ENCODE measurements at places on chromosomes 13 and 19.

GRCh38 chr13:79451500-79451962, 29.4 kb upstream of the NDFIP2 start:
- peak; percentile 68 for DNase-seq

DNA sequence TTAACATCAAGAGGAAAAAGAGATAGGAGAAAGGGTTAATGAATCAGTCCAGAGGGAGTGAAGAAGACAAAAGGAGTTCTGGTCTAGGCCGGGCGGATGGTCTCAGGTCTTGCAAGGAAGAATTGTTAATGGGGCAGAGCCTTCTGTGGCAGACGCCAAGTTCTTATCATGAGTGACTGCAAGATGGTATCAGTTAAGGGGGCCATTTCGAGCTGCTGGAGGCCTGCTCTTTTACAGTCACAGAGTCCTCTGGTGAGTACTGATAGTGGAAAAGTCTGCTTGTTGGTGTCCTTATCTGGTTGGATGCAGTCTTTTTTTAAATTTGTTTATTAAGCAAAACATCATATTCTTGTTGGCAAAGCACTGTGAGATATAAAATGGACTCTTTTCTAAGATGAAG, 590.9 kb upstream of the SGCG start:
- DNase-seq, result no peak

DNA sequence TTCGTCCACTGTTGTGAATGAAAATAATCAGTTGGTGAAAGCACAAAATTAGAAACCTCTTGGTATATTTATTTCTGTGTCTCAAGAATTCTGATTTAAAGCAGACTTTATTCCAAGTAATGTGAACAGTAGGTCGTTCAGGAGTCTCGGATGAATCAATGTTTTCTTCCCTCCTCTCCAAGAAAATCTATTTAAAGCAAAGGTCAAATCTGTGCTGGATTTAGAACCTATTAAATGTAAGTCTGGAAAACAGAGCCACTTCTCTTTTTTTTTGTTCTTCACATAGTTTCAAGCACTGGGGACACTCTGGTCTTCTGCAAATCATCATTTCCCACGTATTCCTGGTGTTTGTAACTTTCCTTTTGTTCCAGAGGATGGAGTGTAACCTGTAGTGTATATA, 312.7 kb downstream of the ATP8A2 start:
- no peak for DNase-seq

DNA sequence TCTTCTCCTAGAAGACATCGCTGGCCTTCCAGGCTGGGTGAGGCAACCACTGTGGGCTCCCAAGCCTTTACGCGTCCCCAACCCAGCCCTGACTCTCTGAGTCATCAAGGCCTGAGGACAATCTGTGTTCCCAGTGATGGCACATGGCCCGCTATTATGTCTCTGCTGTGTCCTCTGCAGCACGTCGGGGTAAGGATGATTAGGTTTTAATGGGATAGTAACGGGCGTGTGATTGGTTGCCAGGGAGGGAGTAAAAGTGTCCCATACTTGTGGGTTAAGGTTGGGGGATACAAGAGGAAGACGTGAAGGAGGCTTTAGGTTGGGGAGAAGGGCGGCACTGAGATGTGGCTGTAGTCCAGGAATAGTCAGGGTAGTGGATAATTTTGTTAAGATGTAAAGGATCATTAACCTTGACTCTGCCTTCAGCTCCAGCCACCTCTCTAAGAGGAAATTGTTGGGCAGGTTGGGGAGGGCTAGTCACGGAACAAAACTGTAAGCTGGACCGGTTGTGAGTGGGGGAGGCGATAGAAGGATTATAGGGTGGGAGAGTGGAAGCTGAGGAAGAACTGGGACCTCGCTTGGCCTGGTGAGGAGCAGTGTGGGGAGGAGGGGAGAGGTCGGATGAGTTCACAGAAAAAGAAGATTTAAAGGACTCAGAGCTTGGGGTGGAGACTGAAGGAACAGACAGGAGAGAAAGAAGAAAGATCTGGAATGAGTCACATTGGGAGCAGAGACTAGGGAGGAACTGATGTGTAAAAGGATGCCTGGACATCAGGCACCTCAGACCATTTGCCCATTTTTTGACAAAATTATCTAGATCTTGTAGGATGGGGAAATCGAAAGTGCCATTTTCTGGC, 27.9 kb upstream of the IGFL1 start:
- DNase-seq, result no peak

DNA sequence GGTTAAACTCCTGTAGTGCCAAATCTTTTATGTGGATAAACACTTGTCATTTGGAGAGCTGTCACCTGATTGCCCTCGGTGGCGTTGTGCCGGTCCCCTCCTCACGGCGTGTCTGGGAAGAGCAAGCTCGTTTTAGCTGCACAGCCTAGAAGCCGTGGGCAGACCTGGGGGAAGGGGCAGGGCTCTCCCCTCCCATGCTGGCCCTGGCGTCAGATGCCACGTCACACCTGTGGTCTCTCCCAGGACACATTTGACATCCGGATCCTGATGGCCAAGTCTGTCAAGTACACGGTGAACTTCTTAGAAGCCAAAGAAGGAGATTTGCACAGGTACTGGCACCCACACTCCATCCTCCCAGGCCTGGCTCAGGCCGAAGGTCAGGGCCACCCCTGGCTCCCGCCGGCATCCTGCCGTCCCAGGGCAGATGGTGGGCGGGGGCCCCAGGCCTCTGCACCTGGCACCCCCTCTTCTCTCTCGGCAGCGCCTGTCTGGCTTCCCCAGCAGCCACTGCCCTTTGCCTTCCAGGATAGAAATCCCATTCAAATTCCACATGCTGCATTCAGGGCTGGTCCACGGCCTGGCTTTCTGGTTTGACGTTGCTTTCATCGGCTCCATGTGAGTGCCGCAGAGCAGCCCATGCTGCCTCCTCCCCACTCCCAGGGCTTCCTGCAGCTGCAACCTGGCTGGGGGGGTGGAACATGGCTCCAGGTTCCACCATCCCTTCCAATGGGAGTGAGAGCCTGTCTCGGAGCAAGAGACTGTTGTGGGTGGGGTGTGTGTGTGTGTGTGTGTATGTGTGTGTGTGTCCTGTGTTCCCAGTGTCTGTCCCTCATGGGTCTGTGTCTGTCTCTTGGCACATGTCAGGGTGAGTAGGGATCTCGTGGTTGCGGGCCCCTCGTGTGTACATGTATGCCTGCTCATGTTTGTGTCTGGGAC, 8.8 kb downstream of the YIPF2 start:
- no peak for DNase-seq

DNA sequence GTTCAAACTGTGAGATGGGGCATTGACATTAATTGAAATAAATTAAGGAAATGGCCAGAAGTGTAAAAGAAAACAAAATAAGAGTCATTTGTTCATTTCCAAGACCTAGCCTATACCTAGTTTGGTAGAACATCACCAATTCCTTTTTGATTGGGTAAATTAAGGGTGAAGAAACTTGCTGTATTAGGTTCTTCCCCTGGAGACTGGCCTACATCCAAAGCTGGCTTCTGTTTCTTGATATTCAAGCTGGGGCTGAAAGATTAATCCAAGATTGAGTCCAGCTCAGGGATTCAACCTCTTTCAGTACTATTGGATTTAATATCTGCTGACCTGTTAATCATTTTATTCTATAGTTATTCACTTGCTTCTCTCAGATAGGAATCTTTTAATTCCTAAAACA, 183.2 kb downstream of the GPC6 start:
- DNase-seq, result no peak

DNA sequence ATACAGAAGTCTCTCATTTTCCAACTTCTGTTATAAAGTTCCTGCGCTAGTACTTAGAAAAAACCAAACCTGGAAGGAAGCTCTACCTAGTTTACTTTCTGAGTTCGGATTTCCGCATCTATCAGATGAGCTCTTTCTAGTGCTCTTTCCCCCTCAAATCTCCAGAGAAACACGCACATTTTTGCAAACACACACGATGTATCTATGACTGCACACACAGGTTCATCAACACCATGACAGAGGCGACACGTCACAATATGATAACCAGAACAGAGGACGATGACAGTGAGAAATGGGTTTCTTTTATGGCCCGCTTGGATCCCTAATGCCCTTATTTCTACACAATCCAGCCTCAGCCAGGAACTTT, 629 bp upstream of the LRRC63 start:
- DNase-seq, result no peak

DNA sequence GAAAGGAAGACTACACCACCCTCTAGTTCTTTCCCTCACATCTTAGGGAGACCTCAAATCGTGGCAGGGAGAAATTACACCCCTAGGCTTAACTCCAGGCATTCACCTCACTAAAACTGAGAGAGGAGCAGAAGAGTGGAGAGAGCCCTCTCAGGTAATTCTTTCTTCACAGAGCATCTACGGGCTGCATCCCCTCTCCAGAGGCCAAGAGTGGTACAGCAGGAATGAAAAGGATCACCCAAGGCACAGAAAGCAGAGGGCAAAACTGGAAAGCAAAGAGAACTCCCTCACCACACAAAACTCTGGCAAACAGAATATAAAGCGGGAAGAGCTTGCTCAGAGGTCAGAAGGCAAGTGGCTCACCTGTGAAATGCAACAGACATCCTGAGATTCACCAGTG, 661.2 kb downstream of the TBC1D4 start:
- no peak for DNase-seq

GRCh38 chr19:7188698-7189629, 105.2 kb downstream of the INSR start:
- DNase-seq, result no peak

DNA sequence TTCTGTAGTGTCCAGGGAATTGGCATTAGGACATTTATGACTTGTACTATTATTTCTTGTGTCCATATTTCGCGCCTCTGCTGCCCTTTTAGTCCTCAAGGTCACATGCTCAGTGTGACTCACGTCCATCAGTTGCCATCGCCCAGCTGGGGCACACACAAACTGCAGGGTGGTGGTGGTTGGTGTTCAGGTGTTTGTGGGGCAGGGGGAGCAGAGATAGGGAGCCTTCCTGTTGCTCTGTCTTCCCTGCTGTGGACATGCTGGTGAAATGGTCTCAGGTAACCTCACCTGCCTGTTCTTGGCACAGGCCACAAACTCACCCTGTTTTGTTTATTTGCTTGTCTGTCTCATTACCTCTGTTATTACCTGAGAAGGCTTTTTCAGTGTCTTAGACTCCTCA, 22.4 kb downstream of the PRR12 start:
- DNase-seq, result peak; percentile 53

DNA sequence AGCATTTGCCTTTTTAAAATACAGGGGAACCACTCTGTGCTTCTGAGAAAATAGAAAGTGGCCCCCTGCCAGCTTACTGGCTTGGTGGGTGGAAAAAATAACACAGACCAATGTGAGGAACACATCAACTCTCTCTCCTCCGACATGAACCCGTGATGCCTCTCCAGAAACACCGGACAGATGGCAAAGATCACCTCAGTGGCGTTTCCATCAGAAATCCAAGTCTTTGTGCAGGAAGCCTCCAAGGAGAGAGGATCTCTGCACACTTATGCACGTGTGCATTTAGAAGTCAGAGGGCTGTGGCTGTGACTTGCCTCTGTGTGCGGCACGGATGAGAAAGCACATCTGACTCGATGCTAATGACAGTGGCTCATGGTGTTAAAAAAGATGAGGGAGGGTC, 112.3 kb upstream of the KLF12 start:
- no peak for DNase-seq

- DNase-seq, result no peak
These were observed 330.2 kb downstream of the MZT1 start for GRCh38 chr13:72397265-72397664.

GRCh38 chr13:20428666-20429644, 96.7 kb downstream of the CRYL1 start:
- no peak for DNase-seq

GRCh38 chr13:60035874-60036273, 127.9 kb downstream of the DIAPH3 start:
- no peak for DNase-seq

- no peak for DNase-seq
These were observed 507.5 kb downstream of the MYO16 start for GRCh38 chr13:109136873-109137272.

DNA sequence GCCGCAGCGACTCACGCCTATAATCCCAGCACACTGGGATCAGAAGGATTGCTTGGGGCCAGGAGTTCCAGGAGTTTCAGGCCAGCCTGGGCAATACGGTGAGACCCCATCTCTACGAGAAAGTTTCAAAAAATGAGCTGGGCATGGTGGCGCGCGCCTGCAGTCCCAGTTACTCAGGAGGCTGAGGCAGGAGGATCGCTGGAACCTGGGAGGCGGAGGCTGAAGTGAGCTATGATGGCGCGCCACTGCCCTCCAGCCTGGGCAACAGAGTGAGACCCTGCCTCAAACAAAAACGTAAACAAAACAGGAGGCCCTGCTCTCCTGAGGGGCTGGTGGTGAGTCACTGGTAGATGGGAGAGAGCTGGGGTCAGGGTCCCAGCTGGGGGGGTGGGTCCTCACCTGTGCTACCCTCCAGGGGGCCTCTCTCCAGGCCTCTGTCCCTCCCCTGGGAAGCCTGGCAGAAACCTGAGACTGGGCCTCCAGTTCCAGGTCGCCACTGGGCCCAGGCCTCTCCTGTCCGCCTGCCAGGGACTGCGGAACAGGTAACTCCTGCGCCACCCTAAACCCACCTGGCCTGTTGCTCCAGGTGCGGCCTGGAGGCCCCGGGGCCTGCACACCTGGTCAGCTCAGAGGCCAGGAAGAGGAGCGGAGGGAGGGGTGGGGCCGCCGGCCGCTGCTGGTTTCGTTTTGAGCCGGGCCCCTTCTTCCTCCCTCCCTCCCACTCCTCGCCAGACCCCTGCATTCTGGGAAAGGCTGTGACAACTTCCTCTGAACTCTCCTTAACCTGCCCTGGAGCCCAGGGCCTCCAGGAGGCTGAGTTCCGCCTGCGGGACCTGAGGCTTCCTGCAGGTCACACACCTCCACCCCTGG, 17.2 kb upstream of the ZBTB7A start:
- no peak for DNase-seq

DNA sequence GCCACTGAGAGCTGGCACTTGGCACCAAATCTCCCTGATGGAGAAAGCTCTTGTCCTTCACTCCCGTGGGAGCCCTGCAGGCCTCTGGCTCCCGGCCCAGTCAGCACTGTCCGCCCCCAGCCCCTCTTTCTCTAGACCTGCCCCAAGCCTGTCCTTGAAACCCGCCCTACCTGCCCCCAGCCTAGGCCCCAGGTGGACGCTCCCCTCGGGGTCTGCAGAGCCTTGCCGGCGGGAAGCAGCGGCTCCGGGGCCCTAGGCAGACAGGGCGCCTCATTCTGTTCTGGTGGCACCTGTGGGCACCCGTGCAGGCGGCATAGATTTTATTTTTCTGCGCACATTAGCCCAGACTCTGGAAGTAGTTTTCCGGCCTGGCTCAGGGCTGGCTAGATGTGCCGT, 17.6 kb downstream of the IL17D start:
- no peak for DNase-seq

- DNase-seq, result peak; percentile 59
These were observed 12.8 kb downstream of the FUT6 start for GRCh38 chr19:5826531-5827341.

All from AG08396 (cell line).